Brain (organoid and tissue), 16 donors: ENCODE measurements at places on chromosomes 6 and 20. TPM values are rescaled to one million over a fixed set of nuclear protein-coding genes. Genes with fewer than 3 reads are reported as not detected.

HLA-DQA2 gene
- 1.3 TPM for polyA plus RNA-seq

GRCh38 chr6:43120944-43121913 is 45.1 kb downstream of the PTK7 start:
- no peak for DNase-seq

- no peak for DNase-seq
These were observed 13.6 kb upstream of the SLCO4A1 start for GRCh38 chr20:62628691-62629090.

DNA sequence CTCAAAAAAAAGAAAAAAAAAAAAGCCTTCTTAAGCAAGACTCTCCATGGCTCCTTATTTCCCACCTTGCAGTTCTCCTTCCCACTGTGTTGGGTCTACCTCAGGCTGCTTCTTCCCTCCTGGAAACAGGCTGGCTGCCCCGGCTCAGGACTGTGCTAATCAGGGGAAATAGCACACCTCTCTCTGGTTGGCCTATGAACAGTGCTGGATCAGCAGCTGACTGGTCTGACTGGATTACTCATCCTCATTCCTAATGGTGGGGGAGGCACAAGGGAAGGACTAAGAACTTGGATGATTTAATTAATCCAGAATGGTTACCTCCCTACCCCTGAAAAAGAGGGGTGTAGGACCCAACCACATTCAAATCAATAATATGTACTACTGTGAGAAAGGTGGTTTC is 3.9 kb upstream of the SRSF3 start:
- no peak for DNase-seq

DNA sequence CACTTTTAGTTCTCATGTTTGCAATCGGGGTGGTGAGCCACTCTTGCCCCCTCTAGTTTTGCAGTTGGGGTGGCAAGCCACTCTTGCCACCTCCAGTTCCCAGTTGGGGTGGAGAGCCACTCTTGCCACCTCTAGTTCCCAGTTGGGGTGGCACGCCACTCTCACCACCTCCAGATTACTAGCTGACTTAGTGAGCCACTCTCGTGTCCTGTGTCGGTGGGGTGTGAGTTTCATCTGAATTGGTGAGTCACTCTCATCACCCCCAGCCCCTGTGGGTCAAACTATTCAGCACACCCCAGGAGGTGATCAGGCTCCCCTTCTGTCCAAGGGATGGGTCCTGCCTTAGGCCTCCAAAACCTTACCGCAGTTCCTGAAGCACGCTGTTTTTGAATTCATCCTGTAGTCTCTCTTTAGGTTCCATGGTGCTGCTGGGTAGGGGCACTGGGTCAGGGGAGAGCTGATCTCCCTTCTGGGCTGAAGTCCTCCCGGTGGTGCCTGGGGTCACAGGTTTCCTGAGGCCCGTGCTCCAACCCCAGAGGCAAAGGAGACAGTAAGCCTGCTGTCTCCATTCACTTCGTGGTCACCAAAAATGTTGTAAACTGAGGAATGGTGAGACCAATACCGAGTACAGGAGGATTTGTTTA is 224.2 kb upstream of the SYNCRIP start:
- no peak for DNase-seq

GRCh38 chr6:38784506-38785235 is 69.6 kb downstream of the DNAH8 start:
- DNase-seq = no peak

DNA sequence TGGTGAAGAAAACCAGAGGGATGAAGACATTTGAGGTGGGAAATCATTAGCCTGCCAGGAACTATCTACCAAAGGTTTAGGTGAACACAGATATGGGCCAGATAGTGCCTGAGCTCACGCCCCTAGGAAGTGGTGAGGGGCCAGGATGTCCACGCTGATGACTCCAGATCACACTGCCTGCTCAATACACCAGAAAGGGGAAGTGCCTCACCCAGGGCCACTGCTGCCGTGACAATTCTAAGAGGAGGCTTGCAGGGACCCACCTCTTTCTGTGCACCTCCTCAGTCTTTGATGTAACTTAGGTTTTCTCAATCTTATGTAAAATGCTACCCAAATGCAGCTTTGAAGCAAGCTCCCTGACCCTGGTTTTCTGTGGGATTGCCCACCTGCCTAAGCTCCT is 5.4 kb upstream of the RAB44 start:
- DNase-seq = no peak

VGLL2 gene
- not detected for polyA plus RNA-seq

GRCh38 chr6:125114248-125114858 is 39.2 kb upstream of the TPD52L1 start:
- DNase-seq = peak; percentile 80
